ENCODE measurements at places on chromosomes 7 and 10.

DNA sequence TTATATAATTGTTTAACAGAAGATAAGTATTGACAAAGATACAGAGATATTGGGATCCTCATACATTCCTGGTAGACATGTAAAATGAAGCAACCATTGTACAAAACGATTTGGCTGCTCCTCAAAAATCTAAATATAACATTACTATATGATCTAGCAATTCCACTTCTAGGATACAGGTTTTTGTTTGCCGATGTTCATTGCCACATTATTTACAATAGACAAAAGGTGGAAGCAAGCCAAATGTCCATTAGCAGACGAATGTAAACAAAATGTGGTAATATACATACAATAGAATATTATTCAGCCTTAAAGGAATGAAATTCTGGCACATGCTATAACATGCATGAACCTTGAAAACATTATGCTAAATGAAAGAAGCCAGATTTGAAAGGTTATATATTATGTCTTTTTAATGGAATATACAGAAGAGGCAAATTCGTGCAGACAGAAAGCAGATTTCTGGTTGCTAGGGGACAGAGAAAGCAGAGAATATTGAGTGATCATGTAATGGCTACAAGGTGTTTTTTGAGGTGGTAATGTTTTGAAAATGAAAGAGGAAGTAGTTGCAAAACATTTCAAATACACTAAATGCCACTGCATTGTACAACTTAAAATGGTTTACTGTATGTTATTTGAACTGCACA, 44.9 kb downstream of the POLR1F start:
- no peak for DNase-seq

DNA sequence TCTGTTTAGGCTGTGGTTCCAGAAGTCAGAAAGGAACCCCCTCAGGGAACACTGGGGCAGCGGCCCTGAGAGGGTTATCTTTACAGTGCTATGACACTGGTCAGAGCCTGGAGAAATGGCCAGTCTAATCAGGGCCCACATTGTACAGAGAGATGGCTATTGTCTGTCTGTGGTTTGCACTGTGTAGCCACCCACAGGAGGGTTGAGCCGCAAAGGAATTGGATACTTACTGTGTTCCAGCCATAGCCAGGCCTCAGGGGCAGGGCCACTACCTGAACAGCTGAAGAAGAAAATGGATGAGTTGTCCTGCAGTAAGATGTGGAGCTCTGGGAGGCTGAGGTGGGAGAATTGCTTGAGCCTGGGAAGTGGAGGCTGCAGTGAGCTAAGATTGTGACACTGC, 47.5 kb upstream of the PODXL start:
- no peak for DNase-seq

- DNase-seq: no peak
Measured at GRCh38 chr10:46542567-46543465, 13.6 kb downstream of the GPRIN2 start.

DNA sequence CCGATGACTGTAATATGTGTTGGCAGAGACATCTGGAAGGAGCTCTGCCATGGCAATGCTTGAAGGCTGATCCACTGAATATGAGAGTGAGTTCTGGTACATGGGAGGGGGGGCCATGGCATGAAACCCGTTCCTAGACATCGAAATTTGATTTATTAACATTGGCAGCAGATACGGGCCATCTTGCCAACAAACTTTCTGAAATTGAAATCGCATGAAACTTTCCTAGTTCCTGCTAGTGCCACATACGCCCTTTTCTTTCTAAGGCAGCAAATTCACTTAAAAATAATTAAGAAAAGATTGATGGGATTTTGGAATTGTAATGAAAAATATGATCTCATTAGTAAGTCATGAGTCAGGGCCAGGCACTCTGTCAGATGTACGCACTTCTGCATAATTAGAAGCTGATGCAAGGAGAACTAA, 91.8 kb upstream of the KMT2C start:
- DNase-seq: no peak

- DNase-seq: no peak
Measured at GRCh38 chr10:121110369-121110768, 259.2 kb downstream of the WDR11 start.

- no peak for DNase-seq
Measured at GRCh38 chr10:1189166-1190051, 133.2 kb downstream of the WDR37 start.

DNA sequence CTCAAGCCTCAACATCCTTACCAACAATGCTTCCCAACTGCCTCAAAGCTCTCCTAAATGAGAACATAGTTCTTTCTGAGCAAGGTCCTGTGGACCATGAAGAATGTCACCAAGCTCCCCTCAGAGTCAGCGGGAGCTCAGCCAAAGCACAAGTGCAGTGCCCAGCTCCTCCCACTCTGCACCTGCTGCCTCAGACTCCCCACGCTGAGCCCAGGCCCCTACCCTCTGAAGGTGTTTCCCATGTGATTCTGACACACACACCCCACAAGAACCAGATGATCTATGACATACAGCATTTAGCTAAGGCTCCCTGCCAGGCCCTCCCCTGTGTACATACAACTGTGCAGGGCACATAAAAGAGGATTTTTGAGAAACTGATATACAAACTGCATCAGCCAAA, 19.2 kb downstream of the ERCC6 start:
- DNase-seq: no peak

GRCh38 chr10:69994262-69994661, 58.4 kb upstream of the MACROH2A2 start:
- DNase-seq: no peak

DNA sequence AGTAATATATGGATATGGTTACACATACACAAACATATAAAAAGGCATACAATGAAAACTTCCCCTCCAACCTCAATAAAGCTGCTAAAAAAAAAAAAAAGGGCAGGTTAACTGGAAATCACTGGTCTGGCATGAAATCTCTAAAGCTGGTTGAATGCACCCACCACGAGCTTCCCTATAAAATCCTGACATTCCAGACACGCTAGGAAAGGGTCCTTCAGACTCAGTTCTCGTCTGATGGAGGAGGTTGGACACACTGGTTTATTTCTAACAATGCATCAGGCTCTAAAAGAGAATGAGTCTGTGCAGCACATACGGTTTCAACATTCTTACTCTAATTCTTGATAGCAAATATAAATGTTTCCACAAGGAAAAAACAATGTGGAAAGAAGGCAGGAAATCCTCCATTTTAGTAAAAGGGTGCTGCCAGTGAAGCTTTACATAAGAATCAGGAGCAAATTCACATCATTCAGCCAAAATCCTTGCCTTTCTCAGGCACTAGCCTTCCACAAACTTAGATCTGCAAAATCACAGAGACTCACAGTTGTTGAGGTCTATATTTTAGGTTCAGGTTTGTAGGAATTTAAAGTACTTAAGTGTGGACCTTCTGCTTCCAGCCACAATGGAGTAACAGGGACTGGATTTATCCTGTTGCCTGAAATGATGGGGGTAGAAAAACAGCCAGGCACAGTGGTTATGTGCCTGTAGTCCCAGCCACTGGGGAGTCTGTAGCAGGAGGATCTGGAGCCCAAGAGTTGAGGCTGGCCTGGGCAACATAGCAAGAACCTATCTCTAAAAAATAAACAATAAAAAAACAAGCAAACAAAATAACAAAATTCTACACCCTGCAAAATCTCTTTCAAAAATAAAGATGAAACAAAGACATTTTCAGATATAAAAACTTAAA, 73.5 kb downstream of the CYTH3 start:
- no peak for DNase-seq

DNA sequence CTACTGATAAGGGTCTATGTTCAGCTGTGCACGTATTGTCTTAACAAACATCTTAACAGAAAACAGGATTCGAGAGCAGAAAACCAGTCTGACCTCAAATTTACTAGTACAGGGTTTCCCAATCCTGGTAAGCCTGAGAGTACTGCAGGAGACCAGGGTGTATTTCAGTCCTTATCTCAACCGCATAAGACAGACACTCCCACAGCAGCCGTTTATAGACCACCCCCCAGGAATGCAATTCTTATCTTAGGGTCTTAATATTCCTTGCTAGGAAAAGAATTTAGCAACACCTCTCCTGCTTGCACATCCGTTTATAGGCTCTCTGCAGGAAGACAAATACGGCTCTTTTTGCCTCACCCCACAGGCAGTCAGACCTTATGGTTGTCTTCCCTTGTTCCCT, 277.3 kb downstream of the SDK1 start:
- DNase-seq: no peak

DNA sequence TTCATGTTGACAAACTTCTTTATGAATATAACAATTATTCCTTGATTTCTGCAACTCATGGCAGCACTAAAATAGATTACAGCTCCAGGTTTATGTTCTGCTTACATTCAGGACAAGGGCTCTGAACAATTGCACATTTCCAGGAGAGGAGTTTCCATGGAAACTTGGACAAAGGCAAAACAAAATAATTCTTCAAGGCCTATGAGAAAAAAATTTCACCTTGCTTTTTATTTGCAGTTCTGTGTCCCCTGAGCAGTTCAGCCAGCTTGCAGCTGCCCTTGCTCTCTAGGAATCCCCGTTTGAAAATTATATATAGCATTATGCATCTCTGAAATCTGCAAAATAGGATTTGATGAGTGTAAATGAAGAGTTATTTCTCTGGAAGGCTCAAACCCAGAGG, 71.7 kb downstream of the ARL4A start:
- DNase-seq: no peak

GRCh38 chr10:18381679-18382078, 241.5 kb downstream of the CACNB2 start:
- DNase-seq: no peak

DNA sequence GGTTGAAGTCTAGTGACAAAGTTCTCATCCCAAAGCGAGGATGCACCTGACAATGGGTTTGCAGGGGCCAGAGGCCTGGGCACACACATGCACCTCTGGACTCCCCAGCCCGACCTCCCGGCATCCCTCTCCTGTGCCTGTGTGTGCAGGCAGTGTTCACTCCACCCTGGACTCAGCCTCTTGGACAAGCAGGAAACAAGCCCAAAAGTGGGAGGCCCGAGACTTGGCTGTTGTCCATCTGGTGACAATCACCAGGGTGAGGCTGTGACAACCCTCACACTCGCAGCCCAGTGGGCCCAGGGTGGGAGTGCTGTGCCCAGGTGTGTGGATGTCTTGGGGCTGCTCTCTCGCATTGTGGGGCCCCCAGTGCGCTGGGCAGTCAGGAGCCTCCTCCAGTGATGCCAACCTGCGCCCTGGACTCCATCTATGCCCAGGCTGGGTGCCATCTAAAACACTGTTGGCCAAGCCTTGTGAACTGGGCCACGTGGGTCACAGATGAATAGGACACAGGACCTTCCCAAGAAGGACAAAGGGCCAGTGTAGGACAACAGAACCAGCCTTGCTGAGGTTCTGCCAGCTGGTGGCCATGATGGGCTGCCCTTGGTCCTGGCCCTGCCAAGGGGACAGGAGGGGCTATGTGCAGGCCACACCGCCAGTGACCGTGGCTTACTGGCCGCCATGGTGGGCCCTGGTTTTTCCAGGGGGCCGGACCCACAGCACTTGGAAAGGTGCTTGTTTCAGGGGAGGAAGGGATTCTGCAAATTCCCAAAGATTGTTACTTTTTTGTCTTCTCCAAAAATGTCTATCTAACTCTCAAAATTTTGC, 144.3 kb downstream of the TCERG1L start:
- no peak for DNase-seq

DNA sequence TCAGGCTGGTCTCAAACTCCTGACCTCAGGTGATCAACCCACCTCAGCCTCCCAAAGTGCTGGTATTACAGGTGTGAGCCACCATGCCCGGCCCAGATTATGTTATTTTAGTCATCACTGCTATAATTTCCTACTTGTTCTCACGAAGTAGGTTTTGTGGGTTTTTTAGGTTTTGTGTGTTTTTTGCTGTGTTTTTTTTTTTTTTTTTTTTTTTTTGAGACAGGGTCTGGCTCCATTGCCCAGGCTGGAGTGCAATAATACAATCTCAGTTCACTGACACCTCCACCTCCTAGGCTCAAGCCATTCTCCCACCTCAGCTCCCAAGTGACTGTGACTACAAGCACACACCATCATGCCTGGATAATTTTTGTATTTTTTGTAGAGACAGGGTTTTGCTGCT, 20.9 kb upstream of the ANAPC16 start:
- DNase-seq: no peak

- no peak for DNase-seq
Measured at GRCh38 chr10:132489053-132489703, 48.4 kb upstream of the INPP5A start.

DNA sequence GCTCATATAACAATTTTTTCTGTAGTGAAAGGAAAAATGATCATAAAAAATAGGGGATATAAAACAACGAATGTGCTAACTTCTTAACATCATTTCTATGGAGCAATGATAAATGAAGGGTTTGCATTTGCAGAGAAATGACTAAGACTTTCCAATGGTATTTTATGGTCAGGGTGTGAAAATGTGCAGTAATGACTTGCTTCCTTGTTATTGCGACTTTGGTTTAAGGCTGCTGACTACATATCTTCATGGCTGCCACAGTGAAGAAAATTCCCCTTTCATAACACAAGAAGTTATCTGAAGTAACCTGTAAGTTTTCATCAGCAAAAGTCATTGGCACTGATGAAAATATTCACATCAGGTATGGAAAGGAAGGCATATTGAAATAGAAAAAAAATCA, 166.1 kb upstream of the NRG3 start:
- DNase-seq: no peak

GRCh38 chr7:100090527-100091410, 2.0 kb downstream of the COPS6 start:
- no peak for DNase-seq

DNA sequence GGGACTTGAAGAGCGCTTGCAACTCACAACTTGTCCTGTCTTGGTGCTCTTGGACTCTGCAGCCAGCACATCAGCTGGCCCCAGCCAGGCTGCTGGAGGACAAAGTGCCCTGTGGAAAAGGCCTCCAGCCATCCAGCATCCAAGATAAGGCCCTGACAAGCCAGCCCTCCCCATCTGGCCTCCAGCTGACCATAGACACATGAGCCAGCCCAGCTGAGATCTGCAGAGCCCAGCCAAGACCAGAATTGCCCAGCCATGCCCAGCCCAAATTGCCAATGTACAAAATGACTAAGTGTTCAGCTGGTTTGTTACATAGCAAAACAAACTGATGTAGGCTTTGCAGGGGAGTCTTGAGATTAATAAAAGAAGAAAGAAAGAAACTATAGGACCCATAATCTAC, 36.0 kb upstream of the FRMD4A start:
- DNase-seq: no peak

DNA sequence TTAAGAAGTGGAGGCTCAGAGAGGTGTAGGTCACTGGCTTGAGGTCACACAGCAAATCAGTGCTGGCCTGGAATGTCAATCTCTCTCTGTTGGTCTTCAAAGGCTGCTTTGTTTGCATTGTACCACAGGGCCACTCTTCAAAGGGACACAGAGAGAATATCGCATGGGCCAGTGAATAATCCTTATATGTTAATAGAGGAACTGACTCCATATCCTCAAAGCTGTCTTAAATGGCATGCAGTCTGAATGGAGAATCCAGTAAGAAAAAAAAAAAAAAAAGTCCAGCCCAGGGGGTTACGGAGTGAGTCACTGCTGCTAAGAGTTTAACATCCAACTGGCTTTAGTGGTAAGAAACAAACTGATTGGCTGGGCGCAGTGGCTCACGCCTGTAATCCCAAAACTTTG, 54.1 kb downstream of the NRAP start:
- no peak for DNase-seq

GRCh38 chr10:118723466-118723865, 31.3 kb downstream of the CACUL1 start:
- no peak for DNase-seq

All from central memory CD4-positive, alpha-beta T cell (primary cell).